AG08395 (cell line): ENCODE measurements at places on chromosomes 6 and 20.

DNA sequence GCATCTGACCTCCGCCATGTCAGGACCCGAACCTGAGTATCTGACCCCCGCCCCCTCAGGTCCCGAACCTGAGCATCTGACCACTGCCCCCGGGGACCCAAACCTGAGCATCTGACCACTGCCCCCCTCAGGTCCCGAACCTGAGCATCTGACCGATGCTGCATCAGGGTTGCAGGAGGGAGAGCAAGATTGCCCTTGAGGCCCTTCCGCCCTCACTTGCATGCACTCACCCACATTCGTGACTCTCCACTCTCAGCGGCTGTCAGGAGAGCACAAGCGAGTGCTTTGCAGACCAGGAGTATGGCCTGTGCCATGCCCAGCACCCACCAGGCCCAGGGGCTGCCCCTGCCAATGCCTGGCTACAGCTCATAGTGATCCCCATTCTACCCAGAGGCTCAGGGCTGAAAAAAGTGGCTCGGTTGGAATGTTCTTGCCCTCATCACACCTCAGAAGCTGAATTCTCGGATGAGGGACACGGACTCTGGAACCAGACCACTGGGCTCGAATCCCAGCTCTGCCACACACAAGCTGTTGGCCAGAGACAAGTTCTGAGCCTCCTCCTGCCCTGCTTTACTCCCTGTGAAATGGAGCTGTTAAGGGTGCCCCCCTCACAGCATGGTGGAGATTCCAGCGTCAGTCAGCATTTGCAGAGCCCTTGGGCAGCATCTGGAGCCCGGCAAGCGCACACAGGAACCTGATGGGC lies 82.1 kb downstream of the DLL1 start:
- no peak for DNase-seq

DNA sequence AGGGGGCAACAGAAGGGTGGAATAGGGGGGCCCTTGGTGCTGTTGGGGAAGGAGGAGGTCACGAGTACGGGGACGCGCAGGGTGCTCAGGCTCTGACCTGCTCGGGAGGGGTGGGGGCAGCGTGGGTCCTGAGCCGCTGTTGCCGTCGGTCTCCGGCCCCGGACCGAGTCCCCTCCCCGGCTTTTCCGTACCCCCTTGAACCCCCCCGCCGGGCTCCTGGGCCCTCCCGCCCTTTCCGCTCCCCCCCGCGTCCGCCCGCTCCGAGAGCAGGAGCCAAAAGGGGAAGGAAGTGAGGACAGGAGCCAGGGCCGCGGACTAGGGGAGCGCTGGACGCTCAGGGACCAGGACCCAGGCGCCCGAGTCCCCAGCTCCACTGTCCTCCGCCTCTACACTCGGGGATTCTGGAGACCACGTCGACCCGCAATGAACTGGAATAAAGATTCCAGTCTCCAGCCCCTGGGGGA lies at the start of gene RGL2:
Gene RGL2 (minus strand): TSS at position 170 of the 464 bp plus-strand sequence. CDS start 332 bp downstream, outside the sequence.
- DNase-seq, result peak; percentile 65

- no peak for DNase-seq
These were observed 97.2 kb downstream of the HFE start for GRCh38 chr6:26184367-26184891.

GRCh38 chr20:8527998-8528723 lies 396.1 kb downstream of the PLCB1 start:
- no peak for DNase-seq

GRCh38 chr20:9969626-9970025 lies 65.2 kb upstream of the ANKEF1 start:
- no peak for DNase-seq

GRCh38 chr6:159152041-159152440 lies 17.2 kb upstream of the FNDC1 start:
- DNase-seq, result peak; percentile 18

DNA sequence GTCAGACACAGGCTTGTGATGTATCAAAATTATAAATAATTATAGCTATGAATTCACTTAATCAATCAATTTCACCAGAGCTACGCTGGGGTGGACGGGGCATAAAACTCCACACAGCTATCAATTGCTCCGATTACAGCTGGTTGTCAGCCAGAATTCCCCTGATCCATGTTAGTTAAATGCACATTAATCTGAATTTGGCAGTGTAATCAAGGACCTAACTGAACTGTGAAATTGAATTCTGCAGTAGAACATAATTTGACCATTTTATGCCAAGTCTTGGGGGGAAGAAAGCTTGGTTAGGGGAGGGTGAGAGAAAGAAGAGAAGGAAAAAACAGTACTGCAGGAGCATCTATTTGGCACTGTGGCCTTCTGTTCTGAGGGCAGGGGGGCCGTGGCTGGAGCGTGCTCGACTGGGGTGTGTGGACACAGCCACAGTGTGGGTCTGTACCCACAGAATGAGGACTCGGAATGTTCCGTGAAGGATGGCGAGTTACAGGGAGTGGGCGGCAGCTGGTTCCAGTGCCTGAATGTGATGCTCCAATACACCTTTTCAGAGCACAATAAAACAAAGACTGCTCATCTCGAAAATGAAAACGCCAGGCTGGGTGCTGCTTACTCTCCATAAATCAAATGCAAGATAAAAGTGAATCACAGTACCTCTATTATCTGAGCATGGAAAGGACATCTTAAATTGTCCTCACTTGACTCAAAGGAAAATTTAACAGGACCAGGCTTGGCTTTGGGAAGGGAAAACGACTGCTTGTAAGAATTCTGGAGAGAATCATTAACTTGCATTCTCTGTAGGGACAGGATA lies 59.2 kb downstream of the LAMP5 start:
- DNase-seq, result no peak

GRCh38 chr6:148389917-148390316 lies 47.3 kb downstream of the SASH1 start:
- no peak for DNase-seq

- peak; percentile 63 for DNase-seq
These were observed 104.7 kb upstream of the TMEM170B start for GRCh38 chr6:11432713-11433450.

- no peak for DNase-seq
These were observed 524.1 kb upstream of the NRSN1 start for GRCh38 chr6:23601811-23602345.

DNA sequence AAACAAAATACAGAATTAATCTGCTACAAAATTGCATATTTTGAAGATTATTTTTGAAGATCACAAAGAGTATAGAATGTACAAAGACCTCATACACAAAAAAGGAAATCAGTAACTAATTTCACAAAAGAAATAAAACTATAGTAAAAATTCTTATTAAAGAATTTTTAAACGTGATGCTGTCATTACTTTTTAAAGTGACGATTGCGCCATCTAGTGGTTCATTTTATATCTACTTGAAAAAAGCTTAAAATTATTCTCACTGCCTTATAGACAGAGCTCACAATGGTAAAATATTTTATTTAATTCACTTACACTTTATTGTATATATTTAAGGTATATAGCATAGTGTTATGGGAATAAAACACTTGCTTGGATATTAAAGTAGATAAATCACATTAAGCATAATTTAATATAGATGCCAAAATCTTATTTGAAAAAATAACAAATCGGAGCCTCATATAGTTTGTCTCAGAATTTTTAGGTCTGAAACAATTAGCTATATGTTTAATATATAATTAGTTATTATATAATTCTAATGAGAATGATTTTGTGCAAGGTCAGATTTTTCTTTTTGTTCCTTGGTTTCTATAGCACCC lies 128.8 kb downstream of the PHF3 start:
- peak; percentile 16 for DNase-seq

DNA sequence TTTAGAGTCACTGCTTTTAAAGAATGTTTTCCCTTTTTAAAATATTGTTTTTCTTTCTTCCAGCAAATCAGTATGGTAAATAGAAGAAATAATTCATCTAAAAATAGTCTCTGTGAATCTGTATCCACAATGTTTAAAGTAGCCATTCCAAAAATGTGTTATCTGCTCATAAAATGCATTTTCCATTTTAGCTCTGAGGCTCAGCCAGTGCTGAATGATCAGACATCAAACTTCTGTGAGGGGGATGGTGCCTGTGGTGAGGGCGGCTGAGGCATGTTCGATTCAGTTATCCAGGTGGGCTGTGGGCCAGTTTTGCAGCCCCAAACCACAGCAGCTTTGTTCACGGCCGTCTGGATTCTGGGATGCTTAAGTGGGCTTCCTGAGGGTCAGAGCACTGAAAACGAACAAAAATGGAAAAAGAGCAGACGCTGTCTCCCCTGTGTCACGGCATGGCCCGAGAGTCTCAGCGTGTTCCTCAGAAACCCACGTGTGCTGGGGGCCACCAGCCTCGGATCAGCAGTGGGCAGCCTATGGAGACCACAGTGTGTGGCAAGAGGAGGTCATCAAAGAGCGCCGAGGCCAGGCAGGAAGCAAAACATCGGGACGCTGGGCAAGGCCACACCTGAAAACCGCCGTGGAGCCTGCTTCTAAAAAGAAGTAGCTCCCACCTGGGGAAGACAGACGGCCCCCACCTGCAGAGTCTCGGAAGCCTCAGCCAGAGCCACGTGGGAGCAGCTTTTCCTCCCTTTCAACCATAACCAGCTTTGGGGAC lies 134.9 kb upstream of the THBS2 start:
- DNase-seq, result no peak
